Inflammatory macrophage treated with lipopolysaccharide for 4 hours (primary cell): ENCODE measurements at places on chromosomes 12 and 14.

DNA sequence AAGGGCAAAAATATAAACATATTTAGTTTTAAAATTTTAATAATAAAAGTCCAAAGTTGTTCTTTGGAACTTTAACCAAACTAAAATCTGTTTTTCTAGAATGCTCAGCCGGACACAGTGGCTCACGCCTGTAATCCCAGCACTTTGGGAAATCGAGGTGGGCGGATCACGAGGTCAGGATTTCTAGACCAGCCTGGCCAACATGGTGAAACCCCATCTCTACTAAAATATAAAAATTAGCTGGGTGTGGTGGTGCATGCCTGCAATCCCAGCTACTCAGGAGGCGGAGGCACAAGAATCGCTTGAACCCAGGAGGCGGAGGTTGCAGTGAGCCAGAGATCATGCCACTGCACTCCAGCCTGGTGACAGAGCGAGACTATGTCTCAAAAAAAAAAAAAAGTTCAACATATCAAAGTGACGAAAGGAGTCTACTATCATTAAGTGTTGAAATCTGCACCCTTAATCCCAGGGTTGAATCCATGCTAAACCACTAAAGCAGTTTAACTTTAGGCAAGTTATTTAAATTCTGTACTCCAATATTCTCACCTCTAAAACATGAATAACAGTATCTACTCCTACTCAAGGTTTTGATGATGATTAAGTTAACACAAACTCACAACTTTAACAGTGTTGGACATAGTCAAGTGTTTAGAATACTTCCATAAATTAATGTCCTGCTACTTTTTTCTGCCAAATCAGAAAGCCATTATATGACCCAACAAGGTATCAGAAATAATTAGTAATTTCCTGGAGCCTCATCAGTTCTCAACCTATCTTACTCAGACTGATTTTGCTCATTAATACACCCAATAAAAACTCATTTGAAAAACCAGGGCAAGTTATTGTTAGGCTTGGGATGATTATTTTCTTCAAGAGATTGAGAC is 11.0 kb downstream of the HNRNPC start:
- DNase-seq: peak; percentile 57

DNA sequence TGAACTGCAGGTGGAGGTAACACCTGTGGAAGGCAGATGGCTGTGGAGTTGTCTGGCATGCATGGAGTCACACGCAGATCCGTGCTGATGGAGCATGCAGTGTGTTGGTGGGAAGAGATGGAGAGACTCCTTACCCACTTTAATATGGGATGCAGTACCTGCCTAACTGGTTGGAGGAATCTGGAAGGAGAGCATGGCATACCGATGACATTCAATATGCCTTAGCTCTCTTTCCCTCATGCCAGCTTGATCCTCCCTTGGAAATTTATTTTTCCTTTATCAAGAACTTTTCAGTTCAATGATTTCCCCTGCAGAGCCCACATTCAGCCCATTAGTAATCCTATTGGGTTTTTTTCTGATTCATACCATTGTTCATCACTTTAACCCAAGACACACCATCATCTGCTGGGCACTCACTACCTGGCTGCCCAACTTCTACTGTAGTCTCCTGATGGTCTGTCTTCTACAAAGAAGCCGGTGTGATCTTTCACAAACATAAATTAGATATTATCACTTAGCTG is 25.9 kb upstream of the NR2C1 start:
- no peak for DNase-seq

- DNase-seq: no peak
These were observed 27.6 kb upstream of the SEL1L start for GRCh38 chr14:81561084-81561775.

DNA sequence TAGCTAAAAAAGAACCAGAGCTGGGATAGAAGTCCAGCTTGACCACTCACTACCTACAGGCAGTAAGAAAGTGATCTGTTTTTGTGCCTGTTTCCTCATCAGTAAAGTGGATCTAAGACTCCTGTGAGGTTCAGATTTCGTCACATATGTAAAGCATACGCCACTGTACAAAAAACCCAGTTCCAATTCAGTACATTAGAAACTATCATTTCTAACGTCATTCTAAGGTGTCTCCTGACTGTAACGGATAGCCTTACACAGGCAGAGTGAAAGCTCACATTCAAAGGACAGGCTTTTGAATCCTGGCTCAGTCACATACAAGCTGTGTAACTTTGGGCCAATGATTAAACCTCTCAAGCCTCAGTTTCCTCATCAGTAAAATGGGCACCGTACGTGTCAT is 3.5 kb downstream of the SLC15A4 start:
- DNase-seq: peak; percentile 13

- no peak for DNase-seq
These were observed 1455.6 kb upstream of the TMEM132C start for GRCh38 chr12:126811391-126811790.

GRCh38 chr14:53620890-53621289 is 335.7 kb downstream of the BMP4 start:
- DNase-seq: no peak

DNA sequence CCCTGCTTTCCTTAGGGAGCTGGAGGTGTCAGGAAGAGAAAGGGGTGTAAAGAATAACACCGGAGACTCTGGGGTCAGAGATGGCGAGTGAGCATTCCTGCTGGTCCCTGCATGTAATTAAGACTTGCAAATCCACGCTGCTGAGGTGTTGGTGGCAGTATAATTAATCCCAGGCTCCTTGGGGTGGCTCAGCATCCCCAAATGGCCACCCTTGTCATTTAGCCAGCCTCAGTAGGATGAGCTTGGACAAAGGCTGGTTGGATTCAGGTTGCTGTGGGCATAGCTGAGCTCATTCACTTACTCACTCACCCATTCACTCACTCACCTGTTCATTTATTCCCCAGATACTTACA is 174.4 kb upstream of the RPH3A start:
- DNase-seq: no peak

GRCh38 chr12:105419606-105420005 is 89.1 kb downstream of the C12orf75 start:
- DNase-seq: no peak
